ENCODE measurements at places on chromosomes 12 and 14.

- peak; percentile 80 for DNase-seq
Observed at GRCh38 chr14:81169711-81170103, 51.1 kb downstream of the GTF2A1 start.

GRCh38 chr12:48556631-48557030 is 13.2 kb downstream of the LALBA start:
- DNase-seq: no peak

DNA sequence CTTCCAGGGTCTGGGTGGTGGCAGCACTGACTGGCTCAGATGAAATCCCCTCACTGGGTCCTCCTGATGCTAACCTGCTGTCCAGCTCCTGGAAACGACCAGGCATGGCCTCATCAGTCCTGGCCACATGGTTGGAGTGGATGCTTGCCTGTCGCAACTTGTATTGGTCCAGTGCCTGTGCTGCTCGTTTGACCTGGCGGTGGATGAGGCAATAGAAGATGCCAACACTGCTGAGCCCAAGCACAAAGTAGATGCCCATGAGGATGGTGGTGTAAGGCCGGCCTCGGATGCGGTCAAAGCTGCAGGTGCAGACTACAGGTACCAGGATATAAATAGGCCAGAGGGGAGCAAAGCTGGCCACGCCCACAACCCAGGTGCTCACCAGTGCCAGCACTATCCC is 1.2 kb downstream of the GPR84 start:
- no peak for DNase-seq

- DNase-seq: no peak
Observed at GRCh38 chr12:124021007-124021406, 48.0 kb downstream of the ZNF664 start.

DNA sequence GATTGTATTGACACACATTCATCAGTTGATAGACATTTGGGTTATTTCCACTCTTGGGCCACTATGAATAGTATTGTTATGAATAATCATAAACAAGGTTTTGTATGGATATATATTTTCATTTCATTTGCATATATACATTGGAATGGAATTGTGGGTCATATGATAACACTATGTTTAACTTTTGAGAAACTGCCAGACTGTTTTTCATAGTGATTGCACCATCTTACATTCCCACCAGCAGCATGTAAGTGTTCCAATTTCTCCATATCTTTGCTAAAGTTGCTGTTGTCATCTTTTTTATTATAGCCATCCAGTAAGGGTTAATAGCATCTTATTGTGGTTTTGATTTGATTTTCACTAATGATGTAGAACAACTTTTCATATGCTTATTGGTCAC is 198.5 kb upstream of the PPFIA2 start:
- DNase-seq: no peak

DNA sequence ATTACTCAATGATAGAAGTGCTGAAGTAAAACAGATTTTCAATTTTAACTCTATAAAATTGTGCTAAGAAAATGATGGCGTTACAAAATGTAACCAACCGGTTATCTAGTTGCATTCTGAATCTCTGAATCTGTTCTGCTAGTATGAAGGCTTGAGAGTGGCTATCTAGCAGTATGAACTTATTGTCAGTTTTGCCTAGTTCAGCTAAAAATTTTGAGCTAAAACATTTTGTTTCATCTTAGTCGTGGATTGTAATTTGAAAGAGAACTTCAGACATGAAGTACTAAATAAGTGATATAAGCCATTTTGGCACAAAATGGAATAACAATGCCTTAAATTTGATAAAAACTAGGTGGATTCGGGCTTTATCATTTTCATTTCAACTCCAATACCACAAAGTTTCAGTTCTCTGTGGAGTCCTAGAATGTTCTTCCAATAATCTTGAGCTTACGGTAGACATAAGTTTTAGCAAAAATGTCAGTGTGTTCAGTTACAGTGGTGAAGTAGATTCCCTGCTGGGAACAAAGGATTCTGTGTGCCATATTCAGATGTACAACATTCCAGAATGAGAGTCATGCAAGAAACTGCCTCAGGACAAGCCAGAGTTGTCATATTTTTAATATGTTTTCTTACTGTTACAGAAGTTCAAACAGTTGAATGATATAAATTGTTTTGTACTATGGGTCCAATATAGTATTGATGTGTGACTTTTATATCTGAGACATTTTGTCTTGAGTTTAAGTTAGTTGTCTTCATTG is 28.1 kb downstream of the ATP6V1D start:
- DNase-seq: no peak

DNA sequence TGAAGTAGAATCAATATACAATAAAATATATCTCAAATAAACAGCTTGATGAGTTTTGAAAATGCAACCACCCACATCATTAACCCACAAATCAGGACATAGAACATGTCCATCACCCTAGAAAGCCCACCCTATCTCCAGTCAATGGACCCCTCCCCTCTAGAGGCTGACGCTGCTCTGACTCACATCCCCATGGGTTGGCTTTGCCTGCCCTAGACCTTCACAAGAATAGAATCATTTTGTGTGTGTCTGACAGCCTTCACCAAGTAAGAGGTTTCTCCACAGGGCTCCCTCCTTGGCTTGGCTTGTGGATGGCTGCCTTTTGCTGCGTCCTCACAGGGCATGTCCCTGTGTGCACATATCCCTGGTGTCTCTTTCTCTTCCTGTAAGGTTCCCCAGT is 250.2 kb upstream of the RTL1 start:
- DNase-seq: no peak

GRCh38 chr14:102663440-102663839 is 71.0 kb downstream of the RCOR1 start:
- DNase-seq: no peak

GRCh38 chr12:122834104-122834920 is 945 bp upstream of the HIP1R start:
- DNase-seq: peak; percentile 60

DNA sequence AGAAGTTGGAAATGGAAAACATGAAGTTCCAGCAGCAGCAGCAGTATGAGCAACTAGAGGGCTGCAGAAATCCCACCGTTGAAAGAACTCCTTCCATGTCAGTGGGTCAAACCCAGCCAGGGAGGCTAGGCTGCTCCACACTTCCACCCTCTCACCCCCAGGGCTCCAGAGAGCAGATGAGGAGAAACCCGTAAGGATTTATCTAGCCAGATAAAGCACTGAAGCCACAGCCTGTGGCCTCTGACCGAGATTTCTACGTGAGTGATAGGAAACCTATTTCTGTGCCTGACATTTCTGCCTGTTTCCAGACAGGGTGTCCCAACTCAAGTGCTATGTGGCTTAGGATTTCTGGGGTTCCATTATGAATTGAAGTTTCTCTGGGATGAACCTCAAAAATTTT is 100.0 kb upstream of the EEA1 start:
- DNase-seq: peak; percentile 49

- DNase-seq: no peak
Observed at GRCh38 chr12:42474391-42474790, 115.2 kb downstream of the PRICKLE1 start.

DNA sequence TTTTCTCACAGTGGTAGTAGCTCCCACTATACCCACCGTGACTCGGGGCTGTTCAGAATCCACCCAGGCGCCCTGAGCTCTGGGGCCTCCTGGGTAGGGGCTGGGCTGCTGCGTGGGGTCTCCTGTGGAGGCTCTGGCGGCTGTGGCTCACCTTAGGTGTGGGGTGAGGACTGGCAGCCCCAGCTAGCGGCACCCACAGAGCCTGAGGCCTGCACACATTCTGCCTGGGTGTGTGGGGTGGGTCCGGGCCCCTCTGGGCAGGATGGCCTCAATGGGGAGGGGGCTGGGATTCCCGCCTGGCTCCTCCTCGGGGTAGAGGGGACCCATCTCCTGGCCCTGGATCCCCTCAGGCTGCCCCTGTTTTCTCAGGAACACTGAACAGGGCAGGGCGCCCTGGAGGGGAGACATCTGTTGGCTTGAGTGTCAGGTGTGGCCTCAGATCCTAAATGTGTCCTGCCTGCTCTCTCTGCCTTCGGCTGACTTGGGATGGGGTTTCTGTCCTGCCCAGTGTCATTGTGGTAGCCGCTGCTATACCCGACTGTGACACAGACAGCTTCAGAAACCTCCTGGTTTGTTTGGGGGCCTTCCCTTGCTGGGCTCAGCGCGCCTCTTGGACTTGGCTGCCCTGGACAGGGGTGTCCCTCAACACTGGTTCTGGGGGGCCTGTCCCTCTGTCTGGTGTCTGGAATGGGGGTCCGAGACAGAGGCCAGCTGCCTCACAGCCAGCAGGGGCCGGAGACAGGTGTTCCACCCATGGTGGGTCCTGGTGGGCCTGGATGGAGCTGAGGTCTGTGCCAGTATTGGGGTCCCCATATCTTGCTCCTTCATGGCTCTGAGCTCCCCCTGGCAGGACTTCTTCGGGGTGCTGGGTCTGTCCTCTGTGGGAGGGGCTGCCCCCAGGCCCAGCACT is 354.9 kb downstream of the TMEM121 start:
- DNase-seq: peak; percentile 11

DNA sequence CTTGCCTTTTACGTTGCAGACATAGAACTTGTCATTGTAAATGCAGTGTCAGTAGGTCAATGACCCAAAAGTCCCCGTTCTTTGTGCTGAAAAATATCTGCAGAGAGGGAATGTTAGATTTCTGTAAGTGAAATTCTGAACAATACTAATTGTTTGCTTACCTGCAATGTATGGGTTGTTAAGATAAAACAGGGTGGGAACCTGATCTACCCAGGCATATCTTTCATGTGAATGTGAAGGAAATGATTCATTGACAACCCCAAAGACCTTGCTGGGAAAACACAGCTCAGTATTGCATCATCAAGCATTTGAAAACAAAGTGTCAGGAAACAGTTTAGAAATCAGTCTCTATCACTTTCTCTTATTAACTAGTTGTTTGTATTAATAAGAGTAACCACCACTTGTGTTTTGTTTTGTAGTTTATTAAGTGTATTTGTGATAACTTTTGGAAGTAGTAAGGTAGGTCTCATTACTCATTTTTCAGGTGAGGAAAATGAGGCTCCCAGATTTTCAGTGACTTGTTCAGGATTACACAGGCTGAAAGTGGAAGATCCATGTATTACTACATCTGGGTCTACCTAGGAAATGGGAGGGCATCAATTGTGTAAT is 57.9 kb upstream of the SLC38A2 start:
- no peak for DNase-seq
